ENCODE measurements at places on chromosomes 6 and 20.

- no peak for DNase-seq
Measured at GRCh38 chr20:34724172-34724571, 20.0 kb downstream of the TP53INP2 start.

DNA sequence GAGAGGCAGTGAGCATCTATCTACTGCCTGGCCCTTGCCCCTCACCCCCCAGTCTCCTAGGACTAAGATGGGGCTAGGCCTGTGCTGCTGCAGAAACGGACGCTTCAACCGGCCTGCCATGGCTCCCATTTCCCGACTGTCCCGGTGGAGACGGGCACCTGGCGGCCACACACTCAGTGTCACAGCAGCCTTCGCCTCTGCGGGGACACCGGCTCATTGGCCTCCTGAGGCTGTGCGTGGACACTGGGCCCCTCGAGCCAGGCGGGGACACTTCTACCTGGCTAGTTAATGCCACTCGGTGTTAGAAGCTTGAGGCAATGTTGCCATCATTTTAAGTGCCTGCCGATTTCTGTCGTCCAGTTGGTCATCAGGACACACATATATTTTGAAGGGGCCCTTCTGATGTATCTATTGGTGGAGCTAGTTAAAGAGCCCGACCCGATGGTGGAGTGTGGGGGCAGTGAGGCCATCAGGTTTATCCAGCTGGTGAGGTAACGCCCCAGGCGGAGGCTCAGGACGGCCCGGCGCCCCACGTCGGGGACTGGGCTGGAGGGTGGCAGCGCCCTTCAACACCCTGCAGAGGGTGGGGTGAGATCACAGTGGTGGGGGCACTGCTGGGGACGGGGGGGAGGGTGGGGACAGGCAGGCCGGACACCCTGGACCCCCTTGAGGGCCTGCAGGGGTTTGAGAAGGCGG is 58.9 kb upstream of the GATA5 start:
- no peak for DNase-seq

DNA sequence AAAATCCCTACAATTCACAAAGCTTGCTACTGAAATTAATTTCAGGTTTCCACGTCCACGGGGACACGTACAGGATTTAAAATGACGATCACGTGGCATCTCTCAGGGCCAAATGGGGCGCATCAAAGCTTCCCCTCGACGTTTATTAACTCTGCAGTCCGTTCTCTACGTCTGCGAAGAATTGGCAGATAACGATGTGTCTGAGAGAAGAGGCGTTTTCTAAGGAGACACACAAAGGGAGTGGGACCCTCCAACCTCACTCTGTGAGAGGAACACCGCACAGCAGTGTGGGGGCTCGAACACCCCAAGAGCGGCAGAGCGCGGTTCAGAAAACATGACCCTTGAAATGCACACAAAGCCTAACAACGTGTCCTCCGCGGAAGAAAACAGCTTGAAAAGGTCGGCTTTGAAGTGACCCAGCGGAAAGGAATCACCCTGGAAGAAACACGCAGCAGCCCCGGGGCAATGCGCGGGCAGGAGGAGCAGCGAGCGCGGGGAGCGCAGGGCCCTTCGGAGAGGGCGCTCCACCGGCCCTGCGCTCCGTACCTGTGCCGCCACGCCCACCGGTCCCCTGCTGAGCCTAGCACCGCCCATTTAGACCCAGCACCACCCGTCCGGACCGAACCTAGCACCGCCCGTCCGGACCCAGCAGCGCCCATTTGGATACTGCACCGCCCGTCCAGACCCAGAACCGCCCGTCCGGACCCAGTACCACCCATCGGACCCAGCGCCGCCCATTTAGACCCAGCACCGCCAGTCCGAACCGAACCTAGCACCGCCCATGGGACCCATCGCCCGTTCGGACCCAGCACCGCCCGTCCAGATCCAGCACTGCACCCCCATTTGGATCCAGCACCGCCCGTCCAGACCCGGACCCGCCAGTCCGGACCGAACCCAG is 1.1 kb upstream of the AFDN start:
- no peak for DNase-seq

- DNase-seq: no peak
Measured at GRCh38 chr6:88823998-88824397, 139.4 kb downstream of the RNGTT start.

- DNase-seq: no peak
Measured at GRCh38 chr6:37942606-37943376, 123.3 kb downstream of the ZFAND3 start.

DNA sequence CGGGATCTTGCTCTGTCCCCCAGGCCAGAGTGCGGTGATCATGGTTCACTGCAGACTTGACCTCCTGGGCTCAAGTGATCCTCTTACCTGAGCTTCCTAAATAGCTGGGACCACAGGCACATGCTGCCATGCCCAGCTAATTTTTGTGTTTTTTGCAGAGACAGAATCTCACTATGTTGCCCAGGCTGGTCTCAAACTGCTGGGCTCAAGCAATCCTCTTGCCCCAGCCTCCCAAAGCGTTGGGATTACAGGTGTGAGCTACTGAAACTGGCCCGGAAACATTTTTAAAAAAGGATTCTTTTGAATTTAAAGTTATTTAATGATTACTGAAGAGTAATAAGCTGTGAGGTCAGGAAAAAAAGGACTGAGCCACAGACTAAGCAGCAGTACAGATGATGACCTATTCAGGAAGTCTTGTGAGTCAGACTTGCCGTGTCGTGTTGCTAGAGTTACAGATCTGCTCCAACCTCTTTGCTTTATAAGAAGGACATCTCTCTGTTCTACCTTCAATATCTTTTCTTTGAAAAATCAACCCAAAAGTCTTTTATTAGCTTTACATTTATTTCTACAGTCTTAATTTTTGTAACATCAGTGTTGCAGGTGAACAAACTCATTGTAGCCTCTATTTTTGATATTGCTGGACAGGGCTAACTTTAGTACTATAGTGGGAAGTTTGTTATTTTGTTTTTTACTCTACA is 108.7 kb downstream of the NCOA3 start:
- DNase-seq: peak; percentile 79

DNA sequence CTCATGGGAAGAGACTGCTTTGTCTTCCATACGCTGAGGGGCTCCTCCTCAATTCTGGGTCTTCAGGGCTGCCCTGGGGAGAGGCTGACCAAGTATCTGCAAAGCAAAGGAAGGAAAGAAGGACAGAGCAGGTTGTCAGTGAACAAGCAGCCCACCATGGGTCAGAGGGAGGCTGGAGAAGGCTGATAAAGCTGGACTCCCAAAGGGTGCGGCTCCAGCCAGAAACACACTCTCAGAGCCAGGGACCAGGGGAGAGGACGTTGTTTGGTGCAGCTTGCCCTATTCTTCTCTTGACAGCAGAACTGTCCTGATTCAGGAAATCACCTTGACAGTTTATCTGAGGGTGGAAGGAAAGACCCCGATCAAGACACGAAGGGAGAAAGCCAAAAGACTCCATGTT is 10.4 kb upstream of the CTCFL start:
- no peak for DNase-seq

- no peak for DNase-seq
Measured at GRCh38 chr6:18473755-18474154, 86.6 kb downstream of the RNF144B start.

DNA sequence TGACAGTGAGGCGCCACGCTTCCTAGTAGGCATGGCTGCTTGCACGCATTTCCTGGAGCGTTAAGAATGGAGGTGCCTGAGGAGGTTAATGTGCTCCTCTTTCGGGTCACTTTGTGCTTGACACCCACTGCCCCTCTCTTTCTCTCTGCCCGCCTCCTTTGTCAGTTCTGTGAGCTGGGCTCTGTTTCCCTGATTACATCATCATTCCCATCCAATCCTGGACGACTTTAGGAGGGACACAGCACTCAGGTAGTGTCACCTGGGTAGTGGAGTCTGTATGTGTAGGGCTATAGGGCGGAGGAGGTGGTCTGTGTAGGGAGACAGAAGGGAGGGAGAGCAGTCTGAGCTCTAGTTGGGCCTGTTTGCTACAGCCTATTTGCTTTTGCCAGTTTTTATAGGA is 136.8 kb downstream of the JARID2 start:
- no peak for DNase-seq

DNA sequence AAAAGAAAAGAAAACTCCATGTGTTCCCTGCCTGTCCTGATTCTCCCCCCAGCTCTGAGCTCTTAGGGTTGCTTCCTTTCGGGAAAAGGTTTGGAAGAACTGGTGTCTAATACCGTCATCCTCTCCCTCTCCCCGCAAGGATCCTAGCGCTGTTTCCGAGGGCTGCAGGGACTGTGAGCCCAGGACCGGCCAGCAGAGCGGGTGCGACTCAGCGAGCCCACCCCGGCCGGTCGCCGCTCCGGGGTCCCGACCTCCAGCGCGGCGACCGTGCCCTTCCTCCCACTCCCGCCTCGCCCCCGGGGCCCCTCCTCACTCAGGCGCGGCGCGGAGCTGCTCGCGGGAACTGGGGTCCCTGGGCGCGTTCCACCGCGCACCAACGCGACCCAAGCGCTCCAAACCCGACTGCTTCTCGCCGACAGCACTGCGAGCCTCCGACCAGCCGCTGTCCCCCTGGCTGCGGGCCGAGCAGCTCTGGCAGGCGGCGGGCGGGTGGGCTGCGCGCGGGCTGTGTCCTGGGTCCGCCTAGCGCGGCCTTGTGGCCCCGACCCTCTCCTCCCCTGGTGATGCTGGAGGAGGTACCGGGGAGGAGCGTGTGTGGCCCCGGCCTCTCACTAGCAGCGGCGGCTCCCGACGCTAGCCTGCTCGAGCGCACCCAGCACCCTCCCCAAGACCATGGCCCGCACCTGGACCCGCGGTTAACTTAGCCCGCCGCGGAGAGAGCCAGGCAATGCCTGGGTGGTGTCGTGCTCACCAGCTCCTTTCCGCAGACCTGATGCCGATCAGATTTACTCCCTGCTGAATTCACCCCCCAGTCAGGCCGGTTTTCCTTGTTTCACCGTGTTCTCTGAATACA is at the start of gene PLA2G7:
Gene PLA2G7, minus strand, starts transcription at position 509 of the 853 bp plus-strand sequence. CDS start 12,484 bp downstream, outside the sequence.
- DNase-seq: no peak

DNA sequence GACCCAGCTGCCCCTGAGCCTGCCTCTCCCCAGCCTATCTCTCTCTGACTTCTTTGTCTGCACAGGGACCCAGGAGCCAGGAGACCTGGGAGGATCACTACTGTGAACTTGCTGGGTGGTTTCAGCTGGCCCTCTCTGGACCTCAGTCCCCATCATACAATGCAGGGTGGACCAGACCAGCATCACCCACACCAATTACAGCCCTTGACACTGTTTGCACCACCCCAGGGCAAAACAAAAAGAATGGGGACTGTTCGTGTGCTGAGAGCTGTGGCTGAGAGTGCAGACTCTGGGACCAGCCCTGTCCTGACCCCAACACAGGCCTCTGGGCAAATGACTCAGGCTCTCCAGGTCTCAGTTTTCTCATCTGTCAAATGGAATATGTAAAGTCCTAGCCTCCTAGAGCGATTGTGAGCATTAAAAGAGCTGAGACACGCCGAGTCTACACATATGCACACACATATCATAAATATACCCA is 25.4 kb downstream of the PTGIS start:
- DNase-seq: no peak

- no peak for DNase-seq
Measured at GRCh38 chr20:6466075-6466810, 301.2 kb upstream of the BMP2 start.

- DNase-seq: no peak
Measured at GRCh38 chr6:35543459-35544193, 30.9 kb upstream of the TULP1 start.

DNA sequence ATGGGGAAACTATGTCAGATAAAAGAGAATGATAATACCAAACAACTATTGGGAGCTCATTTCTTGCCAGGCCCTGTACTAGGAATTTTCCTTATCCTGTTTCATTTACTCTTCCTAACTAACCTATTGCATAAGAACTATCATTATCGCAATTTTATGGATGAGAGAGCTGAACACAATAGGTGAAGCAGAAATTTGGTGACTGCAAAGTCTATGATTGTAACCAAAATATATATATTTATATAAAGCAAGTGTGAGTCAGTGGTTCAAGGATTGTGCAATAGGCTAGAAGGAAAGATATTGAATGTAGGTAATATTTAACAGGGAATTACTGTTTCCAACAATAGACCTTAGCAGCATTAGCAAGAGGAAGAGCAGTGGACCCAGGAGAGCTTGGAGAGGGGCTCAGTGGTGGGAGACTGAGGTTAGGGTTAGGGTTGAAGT is 181.1 kb upstream of the TENT5A start:
- DNase-seq: no peak

DNA sequence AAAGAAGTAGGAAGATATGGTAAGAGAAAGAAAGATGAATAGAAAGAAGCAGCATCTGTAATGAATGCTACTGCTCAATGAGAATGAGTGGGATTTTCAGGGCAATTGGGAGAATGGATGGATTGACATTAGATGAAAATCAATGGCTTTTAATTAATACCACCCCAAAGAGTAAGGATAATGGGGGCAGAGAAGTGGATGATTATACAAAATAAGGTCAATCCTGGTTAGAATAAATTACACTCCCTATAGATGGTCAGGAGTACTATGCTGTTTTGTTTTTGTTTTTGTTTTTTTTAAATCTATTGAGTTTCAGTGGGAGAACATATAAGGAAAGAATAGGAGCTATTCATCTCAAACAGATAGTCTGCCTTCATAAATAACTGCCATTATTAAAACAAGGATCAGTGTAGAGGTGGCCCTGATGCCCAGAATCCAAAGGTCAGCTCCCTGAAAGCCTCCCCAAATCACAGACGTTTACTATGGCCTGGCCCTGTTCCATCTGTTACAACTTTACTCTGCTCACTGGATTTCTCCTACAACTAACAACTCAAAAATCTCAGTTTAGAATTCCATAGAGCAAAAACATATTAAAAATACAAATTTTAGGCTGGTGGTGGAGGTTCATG is 535.4 kb upstream of the NRSN1 start:
- DNase-seq: no peak

DNA sequence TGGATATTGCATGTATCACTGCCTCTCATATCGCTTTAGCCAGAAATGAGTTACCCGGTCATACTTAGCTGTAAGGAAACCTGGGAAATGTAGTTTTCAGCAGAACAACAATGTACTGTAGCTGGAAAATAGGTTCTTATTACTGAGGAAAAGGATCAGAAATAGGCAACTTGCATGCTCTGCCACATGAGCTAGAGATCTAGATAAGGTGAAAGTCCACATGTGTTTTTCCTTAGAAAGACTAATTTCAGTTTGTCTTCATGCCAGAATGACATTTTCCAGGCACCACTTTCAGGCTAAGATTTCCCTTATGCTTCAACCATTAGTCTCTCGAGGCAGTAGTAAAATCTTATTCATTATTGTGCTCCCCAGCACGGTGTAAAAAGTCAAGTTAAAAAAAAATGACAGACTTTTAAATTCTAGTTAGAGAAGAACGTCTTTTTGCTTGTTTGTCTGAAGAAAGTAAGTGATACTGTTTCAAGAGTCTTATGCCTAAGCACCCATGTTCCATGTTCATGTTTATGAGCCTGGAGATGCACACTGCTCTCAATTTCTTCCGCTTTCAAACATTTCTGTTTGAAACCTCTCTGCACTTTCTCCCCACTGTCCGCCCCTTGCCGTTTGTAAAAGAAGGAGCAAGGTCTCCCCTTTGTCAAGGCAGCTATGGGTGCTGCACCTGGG is 67.6 kb downstream of the ZNF831 start:
- DNase-seq: no peak

GRCh38 chr20:31870726-31871617 is 538 bp downstream of the TTLL9 start:
- no peak for DNase-seq
